Right ventricle myocardium superior (tissue), 1 donor: ENCODE measurements at places on chromosomes 5 and 9.

GRCh38 chr9:14909961-14910805 lies at the start of gene FREM1:
TSS of gene FREM1 (minus strand) at chr9:14910428. CDS start at chr9:14868977, 41,451 bp downstream.
- peak; percentile 71 for DNase-seq

- no peak for DNase-seq
These were observed 36.5 kb upstream of the RAD23B start for GRCh38 chr9:107246259-107247254.

GRCh38 chr9:89340332-89340731 lies 22.0 kb downstream of the SECISBP2 start:
- no peak for DNase-seq

- DNase-seq: no peak
These were observed 25.8 kb downstream of the SLC22A4 start for GRCh38 chr5:132319975-132320374.

- no peak for DNase-seq
These were observed 1350.1 kb upstream of the C9orf72 start for GRCh38 chr9:28923351-28923750.

DNA sequence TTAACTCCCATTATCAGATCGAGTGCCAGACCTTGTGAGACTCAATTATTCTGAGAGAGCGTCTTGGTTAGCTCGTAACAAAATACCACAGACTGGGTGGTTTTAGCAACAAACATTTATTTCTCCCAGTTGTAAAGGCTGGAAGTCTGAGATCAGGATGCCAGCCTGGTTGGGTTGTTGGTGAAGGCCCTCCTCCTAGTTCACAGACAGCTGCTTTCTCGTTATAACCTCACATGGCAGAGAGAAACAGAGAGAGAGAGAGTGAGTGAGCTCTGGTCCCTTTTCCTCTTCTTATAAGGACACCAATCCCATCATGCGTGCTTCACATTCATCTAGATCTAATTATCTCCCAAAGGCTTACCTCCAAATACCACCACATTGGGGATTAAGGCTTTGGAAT lies 114.2 kb upstream of the SLC24A2 start:
- no peak for DNase-seq

GRCh38 chr5:73256012-73256411 lies 83.0 kb downstream of the TMEM174 start:
- DNase-seq: no peak

DNA sequence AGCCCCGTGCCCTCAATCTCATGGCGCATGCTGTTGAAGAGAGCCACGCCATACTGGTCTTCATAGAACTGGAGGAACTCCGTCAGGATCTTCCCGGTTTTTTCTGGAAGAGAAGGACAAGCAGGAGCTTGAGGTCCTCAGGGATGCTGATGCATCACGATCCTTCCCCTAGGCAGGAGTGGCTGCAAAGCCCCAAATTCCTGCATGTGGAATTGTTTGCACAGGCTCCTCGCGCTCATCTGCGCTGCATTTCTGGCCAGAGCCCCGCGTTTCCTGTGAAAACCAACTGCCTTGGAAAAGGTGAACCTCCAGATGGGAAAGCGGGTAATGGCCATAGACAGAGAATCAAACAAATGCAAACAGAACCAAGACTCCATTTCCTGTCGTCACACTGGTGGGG lies 80.4 kb downstream of the LRSAM1 start:
- DNase-seq: no peak

- no peak for DNase-seq
These were observed 428.3 kb downstream of the DNAH5 start for GRCh38 chr5:13516195-13516594.

DNA sequence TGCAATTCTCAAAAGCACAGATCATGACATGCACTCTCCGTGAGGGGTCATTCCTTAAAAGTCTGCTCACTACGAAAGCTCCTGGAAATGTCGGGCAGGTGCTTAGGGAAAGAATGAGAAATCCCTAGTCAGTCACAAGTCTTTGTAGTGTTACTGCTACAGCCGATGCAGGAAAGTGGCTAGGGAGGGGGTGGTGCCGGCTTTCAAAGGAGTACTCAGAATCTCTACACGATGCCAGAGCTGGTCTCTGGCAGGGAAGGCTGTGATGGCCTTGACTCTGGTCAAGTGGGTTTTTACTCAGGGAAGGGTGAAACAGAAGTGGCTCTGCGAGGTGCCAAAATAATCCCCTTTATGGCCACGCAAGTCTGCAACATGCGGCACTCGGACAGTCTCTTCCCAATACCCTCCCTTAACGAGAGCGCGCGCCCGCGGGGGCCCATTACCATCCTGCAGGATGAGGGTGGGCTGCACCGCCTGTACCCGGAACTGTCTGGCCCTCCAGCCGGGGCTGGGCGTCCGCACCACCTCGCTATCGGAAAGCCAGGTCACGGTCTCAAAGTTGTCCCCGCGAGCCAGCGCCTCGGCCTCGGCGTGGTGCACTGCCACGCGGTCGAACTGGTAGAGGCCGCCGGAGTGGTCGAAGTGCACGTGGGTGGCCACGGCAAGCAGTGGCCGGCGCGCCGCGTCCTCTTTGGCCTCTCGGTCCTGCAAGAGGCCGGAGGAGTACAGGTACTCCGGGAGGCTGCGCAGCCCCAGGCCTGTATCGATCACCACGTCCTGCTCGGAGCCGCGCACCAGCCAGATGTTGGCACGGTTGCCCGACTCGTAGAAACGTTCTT lies 956 bp downstream of the MBLAC2 start:
- DNase-seq: peak; percentile 62
